AG08396 (cell line): ENCODE measurements at places on chromosomes 5 and 9.

DNA sequence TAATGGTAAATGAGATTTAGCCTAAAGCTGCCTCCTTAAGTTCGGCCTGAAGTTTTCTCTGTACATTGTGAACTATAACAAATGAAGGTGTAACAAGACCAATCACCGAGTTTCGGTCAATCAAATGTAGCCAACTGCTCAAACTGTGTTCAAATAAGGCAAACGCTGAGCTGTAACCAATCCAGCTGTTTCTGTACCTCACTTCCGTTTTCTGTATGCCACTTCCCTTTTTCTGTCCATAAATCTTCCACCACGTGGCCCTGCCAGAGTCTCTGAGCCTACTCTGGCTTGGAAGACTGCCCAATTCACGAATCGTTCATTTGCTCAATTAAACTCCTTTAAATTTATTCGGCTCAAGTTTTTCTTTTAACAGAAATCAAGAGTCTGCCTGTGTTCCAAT lies 193.5 kb upstream of the KLF9 start:
- no peak for DNase-seq

DNA sequence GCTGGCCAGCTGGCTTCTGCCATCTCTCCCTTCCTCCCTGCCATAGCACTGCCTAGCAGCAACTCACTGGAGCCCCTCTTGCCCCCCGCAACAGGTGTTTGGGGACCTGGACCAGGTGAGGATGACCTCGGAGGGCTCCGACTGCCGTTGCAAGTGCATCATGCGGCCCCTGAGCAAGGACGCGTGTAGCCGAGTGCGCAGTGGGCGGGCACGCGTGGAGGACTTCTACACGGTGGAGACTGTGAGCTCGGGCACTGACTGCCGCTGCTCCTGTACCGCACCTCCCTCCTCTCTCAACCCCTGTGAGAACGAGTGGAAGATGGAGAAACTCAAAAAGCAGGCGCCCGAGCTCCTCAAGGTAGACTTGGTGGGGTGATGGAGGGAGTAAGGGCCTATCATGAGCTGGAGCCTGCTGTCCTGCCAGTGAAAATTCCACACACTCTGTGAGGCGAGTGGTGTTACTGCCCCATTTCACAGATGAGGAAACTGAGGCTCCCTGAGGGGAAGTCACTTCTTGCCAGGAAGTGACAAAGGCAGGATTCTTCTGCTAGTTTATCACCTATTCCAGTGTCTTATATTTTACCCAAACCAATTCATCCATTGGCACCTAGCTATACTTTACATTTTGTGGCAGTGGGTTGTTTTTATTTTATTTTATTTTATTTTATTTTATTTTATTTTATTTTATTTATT lies 10.1 kb downstream of the OLFML2A start:
- DNase-seq: no peak

GRCh38 chr9:93480262-93480661 lies 26.9 kb upstream of the FAM120AOS start:
- DNase-seq: no peak

- DNase-seq: no peak
Measured at GRCh38 chr9:8489835-8490234, 690.3 kb upstream of the DMAC1 start.

DNA sequence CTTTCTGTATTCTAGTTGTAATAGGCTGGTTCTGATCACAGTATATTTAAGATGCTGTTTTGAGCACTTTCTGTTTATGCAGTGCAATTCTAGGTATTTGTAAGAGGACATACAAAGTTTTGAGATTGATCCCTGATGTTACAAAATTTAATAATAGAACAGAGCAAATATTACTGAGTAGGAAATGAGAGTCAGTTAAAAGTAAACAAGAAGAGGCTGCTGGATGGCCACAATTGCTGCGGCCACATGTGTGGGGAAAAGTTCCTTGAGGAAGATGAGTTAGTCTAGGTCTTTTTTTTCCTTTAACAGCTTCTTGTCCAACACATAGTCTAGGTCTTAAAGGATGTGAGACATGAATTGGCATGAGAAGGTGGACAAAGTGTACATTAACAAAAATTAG lies 11.3 kb downstream of the EHMT1 start:
- DNase-seq: no peak

DNA sequence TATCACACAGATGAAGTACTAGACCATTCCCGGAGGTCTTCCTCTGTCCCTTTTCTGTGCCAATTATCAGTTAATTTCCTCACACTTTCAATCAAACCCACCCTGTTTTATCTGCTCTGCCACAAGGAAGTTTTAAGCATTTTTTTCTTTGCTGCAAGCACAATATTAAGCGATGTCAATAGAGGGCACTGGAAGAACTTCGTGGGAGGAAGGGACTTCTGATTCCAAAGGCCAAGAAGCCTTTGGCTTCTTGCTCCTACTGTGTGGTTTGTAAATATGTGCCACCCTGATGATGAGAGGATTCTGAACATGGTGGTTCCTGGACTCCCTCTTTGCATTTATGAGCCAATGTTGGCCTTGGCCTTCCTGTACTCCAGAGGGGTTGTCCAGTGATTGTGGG lies 1712.5 kb upstream of the C9orf72 start:
- DNase-seq: no peak

DNA sequence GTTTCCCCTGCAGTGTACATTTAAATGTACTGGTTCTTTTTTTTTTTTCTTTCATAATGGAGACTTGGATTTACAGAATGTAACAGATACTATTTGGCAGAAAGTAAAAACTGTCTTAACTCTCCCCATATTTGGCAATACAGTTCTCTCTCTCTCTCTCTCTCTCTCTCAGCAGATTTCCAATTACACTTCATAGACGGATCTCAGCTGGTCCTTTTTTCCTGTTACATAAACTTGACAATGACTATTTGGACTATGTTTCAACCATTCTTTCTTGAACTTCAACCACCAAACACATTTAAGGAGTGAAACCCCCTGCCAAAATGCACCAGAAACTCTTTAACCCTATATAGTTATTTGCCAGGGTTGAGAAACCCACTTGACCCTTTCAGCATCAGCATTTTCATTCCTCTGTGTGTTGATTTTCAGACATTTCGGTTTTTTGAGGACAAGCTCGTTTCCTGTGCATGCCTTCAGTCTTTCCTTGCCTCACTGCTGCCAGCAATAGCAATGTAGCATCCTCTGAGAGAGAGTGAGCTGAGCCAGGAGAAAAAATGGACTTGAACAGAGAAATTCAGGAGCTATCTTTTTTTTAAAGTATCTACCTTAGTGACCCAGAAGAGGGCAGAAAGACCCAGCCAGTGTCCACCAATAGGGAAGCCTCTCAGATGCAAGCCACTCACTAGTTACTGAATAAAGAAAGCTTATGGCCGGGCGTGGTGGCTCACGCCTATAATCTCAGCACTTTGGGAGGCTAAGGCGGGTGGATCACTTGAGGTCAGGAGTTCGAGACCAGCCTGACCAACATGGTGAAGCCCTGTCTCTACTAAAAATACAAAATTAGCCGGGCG lies 26.0 kb upstream of the GNA14 start:
- no peak for DNase-seq
